ENCODE measurements at places on chromosomes 4 and X.

GRCh38 chr4:7040765-7041164, 2.4 kb upstream of the TADA2B start:
- no peak for DNase-seq

DNA sequence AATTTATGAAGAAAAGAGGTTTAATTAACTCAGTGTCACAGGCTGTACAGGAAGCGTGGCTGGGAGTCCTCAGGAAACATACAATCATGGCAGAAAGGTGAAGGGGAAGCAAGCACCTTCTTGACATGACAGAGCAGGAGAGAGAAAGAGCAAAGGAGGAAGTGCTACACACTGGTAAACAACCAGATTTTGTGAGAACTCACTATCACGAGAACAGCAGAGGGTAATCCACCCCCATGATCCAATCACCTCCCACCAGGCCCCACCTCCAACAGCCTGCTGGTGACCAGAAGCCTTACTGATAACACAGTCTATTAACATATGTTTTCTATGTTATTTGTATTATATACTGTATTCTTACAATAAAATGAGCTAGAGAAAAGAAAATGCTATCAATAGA, 254.8 kb downstream of the PCDH10 start:
- no peak for DNase-seq

DNA sequence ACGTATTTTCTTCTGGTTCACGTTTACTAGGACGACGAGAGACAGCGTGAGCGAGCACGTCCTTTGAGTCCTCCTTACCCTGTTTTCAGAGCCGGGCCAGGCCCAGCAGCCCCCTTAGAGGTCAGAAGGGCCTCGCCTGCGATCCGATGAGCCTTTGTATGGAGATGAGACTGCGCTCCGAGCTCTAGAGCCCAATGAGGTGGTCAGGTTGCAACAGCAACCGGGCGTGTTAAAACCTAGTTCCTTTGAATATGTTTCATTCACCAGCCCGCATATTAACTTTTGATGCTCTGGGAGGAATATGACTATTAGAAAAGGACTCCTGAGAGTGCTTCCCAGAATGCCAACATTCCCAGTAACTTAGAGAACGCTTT, 55.6 kb upstream of the TADA2B start:
- no peak for DNase-seq

DNA sequence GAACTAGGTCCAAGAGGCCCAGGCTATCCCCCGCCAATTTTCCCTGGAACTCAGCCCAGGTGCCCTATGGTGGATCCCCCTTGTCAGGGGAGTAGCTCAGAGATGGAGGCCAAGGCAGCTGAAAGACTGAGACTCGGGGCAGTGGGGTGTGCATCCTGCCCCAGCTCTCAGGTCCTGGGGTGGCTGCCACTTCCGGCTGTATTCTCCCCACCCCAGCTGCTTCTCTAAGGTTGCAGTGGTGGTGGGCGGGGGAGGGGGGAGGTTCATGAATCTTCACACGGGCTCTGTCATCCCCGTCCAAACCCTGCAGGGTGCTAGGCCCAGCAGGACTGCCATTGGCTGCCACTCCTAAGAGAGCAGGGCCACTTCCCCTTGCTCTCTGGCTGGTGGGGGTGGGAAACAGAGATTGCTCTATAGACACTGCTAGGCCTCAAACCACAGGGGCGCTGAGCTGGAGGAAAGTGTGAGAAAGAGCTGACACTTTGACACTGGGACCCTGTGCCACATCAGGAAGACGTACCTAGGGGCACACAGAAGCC, 1.5 kb downstream of the SASH3 start:
- DNase-seq = no peak

DNA sequence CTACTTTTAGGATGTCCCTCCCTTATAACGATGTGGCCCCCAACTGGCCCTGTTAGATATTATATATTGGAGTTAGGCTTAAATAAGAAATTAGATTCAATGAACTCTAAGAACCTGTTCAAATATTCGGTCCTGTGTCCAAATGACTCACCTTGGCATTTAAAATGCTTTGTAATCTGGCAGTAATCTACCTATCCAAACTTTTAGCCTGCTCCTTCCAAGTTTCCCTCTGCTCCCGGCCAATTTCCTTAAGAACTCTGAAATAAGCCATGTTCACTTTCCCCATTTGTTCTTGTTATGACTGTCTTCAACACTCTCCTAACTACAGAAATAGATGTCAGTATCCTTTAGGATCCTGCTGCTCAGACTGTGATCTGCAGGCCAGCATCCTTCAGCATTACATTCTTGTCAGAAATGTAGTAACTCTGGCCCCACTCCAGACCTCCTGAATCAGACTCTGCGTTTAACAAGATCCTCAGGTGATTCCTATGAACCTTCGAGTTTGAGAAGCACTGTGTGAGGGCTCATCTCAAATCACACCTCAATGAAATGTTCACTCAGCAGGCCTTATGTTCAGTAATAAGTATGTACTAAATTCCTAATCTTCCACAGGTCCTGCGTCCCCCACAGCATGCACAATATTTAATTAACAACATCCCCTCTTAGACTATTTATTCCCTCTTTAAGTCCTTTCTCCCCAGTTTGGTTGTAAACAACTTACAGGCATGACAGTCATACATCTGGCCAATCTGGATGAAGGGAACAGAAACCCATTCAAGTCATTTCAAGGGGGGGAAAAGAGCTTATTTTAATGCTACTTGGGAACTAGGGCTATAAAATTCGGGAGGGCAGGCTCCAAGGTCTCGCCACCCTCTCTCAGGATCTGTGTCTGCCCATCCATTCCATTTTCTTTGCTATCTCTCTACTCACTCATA, 3.0 kb downstream of the ATP8A1 start:
- no peak for DNase-seq

- DNase-seq = no peak
These were observed 103.0 kb downstream of the AFF1 start for GRCh38 chr4:87037671-87038334.

- DNase-seq = no peak
These were observed 54.9 kb downstream of the F8 start for GRCh38 chrX:154967603-154968002.

GRCh38 chr4:124564121-124564520, 148.4 kb downstream of the ANKRD50 start:
- no peak for DNase-seq

GRCh38 chrX:147803948-147804347, 107.8 kb upstream of the FMR1 start:
- peak; percentile 4 for DNase-seq
